ENCODE measurements at places on chromosomes 16 and 17.

- no peak for DNase-seq
These were observed 40.7 kb downstream of the SYNRG start for GRCh38 chr17:37568350-37569053.

- DNase-seq, result peak; percentile 36
These were observed 601 bp downstream of the PHKB start for GRCh38 chr16:47461598-47462266.

DNA sequence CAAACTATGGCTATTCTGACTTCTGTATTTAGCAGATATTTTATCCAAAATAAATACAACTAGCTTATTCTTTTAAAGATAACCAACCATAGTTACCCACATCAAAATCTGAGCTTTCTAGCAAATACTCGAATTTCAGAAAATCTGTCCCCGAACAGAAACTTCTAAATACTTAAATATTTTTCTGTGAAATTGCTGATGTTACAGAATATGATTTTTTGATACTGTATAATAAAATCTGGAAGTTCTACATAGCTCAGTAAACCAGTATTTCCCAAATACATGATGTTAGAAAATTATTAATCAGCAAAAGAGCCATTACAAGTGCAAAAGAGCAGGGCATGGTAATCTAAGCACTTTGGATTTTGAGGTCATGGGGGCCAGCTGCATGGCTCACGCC, 114.9 kb downstream of the CDH8 start:
- DNase-seq, result no peak

GRCh38 chr17:65371702-65372101, 189.7 kb downstream of the AXIN2 start:
- no peak for DNase-seq

DNA sequence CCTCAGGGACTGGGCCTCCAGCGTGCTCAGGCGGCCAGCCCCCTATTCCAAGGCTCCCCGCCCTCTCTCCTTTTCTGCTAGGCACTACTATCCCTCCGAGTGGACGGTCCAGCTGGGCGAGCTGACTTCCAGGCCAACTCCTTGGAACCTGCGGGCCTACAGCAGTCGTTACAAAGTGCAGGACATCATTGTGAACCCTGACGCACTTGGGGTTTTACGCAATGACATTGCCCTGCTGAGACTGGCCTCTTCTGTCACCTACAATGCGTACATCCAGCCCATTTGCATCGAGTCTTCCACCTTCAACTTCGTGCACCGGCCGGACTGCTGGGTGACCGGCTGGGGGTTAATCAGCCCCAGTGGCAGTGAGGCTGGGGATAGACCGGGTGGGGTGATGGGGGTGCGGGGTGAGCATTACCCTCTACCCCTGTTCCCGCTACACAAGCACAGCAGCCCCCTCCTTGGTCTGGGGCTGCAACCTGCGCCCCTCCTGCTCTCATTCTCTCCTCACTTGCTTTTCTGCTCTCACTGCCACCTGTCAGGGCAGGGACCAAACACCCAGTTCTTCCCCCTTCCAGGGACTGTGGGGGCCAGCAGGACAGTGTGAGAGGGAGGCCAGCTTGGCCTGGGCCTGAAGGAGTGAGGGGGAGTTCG, 1.1 kb downstream of the PRSS41 start:
- DNase-seq, result no peak

- no peak for DNase-seq
These were observed 7.4 kb upstream of the HSD17B2 start for GRCh38 chr16:82027629-82028064.

DNA sequence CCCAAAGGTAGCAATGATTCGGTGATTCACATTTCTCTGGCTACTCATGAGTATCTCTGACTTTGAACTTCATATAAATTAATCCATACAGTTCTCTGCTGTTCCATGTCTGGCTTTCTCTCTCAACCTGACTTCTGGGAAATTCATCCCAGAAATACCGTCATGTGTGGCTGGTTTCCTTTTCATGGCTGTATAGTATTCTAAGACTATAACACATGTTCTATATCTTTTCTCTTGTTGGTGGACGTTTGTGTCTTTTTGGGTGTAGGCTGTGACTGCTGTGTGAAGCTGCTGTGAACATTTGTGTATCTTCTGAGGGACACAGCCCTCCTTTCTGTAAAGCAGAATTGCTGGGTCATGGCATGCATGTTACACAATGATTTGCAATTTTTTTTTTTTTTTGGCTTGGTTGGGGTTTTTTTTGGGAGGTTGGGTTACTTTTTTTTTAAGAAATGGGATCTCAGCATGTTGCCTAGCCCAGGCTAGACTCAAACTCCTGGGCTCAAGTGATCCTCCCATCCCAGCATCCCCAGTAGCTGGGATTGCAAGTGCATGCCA, 6.3 kb downstream of the TTYH2 start:
- no peak for DNase-seq

DNA sequence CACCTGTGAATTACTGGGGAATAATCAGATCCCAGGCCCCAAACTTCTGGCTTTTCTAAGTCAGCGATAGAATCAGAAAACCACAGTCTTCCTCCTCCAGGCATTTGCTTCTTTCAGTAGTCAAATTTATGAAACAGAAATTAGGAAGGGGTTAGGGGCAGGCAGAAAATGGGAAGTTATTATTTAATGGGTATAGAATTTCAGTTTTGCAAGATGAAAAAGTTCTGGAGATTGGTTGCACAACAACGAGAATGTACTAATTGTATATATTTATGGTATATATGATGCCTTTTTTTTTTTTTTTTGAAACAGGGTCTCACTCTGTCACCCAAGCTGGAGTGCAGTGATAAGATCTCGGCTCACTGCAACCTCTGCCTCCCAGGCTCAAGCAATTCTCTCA, 23.5 kb downstream of the ORC6 start:
- no peak for DNase-seq

DNA sequence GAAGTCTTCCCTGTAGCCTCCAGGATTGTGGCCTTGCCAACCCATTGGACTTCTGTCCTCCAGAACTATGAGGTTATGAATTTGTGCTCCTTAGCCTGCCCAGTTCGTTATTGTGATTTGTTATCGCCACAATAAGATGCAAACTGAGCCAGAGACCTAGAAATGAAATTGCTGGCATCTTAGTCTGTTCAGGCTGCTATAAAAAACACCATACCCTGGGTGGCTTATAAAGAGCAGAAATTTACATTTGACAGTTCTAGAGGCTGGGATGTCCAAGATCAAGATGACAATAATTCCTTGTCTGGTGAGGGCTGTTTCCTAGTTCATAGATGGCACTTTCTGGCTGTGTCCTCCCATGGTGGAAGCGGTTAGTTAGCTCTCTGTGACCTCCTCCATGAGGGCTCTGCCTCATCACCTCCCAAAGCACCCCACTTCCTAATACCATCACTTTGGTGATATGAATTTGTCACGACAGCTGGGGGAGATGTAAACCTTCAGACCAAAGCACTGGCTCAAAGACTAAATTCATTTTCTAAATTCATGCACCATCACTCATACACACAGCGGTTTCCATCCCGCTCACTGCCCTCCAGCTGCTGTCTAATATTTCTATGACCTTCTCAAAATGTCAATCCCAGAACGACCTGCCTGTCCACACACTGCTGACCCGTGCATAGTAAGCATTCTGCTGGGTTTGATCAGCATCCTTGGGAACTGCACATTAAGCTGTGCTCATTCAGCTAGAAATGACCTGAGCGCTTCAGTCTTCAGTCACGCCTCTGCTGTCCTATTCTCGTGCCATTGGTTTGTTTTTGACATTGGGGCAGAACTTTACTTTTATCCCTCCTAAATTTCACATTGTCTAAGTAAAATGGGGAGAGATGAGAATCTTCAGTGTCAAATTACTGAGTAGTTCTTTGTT, 36.6 kb downstream of the GINS3 start:
- DNase-seq, result no peak

DNA sequence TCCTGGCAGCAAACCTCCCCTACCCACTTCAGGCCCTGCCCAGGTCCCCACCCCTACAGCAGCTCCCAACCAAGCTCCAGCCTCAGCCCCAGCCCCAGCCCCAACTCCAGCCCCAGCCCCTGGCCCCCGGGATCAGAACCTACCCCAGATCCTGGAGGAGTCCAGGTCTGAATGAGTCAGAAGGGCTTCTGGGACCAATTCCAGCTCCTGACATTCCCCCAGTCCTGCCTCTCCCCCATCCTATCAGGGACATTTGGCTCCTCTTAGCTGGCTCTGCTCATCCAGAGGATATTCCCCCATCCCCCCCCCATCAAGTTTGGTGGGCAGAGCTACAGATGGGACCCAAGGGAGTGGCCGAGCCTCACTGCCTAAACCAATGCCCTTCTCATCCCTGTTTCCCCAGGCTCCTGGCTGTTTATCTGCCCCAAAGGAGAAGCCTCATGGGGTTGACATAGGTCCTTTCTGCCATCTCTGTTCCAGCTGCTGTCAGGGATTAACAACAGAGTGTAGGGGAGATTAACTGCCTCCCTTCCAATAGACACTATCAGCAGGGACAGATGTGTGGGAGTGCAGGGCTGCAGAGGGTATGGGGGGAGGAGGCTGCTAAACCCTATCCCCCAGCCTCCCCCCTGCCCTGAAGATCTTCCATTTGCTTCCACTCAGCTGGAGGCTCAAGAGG, 16.5 kb downstream of the CNTNAP1 start:
- DNase-seq, result peak; percentile 64

GRCh38 chr17:42456223-42457106, 2.2 kb upstream of the ATP6V0A1 start:
- DNase-seq, result peak; percentile 68
